ENCODE measurements at places on chromosomes 4 and X.
A peak's percentile ranks its signal among the peaks of the same experiment; 100 is the strongest.

DNA sequence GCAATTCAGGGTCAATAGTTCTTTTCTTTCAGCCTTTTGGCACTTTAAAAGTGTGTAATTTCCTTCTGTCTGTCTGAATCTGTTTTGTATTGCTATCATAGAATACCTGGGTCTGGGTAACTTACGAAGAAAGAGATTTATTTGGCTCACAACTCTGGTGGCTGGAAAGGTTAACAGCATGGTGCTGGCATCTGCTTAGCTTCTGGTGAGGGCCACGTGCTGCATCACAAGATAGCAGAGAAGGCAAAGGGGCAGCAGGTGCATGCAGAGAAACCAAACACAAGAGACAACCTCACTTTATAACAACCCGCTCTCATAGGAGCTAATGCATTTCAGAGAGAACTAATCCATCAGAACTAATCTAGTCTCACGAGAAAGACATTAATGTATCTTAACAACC is 18.8 kb downstream of the RGN start:
- no peak for DNase-seq

GRCh38 chr4:633406-633805 is 8.0 kb downstream of the PDE6B start:
- no peak for DNase-seq

DNA sequence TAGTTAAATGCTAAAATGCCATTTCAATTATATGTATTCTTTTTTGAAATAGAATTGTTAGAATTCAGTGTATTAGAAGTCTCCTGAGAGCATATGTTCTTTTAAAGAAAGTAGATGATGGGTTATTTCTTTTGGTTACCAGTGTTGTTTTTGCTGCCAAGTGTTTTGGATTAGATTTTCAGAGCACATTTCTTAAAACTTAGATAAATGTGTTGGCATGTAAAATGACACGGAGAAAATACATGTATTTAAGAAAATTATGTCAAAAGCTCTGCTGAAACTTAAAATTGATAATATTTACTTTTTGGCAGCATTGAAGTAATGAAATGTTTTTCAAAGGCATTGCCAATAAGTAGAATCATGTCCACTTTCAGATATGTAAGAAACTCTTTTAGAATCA is 379.7 kb downstream of the ADGRL3 start:
- DNase-seq, result no peak

- peak; percentile 34 for DNase-seq
Measured at GRCh38 chr4:133464311-133464710, 315.2 kb downstream of the PCDH10 start.

DNA sequence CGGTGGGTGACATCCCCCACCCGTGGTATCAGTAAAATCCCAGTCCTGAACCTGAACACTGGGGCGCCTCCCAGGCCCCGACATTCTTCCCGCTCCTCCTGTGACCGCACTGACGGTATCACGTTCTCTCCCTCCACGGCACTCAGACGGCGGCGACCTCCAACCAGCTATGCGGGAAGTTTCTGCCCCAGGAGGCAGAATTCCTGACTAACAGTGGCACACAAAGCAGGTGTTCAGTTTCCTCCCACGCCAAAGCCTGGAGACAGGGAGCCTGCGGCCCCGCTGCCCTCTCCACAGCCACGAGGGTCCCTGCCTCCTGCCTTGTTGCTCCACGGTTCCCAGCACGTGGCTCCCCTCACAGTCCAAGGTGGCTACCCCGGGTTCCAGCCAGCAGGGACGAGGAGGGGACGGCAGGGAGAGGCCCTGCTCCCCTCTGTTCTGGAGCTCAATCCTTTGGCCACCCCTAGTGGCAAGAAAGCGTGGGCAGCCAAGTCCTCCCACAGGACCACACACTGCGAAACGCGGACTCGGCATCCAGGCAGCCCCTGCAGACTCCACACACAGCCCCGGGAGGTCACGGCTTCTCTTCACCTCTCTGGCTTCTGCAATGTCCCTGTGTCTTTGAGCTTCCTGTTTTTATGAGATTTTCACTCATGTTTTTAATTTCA is 15.2 kb downstream of the CTBP1 start:
- peak; percentile 69 for DNase-seq

GRCh38 chrX:123835661-123836371 is 24.0 kb upstream of the XIAP start:
- DNase-seq, result peak; percentile 55

- DNase-seq, result peak; percentile 81
Measured at GRCh38 chrX:16771483-16772398, 14.5 kb upstream of the TXLNG start.

DNA sequence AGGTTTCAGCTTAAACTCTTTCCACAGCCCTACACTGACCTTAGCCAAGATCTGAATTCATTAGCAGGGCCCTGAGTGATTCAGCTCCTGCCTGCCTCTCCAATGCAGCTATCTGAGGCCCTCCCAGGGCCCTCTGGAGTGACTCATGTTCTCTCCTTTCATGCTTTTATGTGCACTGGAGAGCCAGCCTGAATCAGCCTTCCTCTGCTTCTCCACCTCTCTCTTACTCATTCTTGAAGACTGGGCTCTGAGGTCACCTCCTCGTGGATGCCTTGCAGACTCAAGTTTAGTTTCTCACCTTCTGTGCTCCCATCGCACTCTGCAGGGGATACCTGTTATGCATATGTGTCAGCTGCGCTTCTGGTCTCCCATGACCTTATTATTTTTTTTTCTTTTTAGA is 3.1 kb upstream of the OCIAD2 start:
- peak; percentile 97 for DNase-seq

GRCh38 chr4:112513971-112514646 is 1.9 kb downstream of the NEUROG2 start:
- no peak for DNase-seq

GRCh38 chrX:149979126-149979644 is 40.9 kb upstream of the EOLA2 start:
- DNase-seq, result no peak

GRCh38 chr4:79014230-79014629 is 75.0 kb upstream of the PAQR3 start:
- no peak for DNase-seq

DNA sequence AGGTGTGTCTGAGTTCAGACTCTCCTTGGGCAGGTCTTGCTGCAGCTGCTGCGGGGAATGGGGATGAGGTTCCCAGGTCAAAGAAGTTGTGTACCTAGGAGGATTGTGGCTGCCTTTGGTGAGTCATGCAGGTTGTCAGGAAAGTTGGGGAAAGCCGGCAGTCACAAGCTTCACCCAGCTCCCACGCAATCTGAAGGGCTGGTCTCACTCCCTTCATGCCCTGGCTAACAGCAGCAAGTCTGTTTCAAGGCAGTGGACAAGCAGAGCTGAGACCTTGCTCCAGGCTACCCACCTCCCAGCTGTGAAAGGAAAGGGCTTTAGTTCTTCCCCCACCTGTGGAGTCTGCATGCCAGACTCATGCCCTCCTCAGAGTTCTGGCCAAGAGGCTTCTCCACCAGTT is 287.2 kb downstream of the DTHD1 start:
- no peak for DNase-seq

DNA sequence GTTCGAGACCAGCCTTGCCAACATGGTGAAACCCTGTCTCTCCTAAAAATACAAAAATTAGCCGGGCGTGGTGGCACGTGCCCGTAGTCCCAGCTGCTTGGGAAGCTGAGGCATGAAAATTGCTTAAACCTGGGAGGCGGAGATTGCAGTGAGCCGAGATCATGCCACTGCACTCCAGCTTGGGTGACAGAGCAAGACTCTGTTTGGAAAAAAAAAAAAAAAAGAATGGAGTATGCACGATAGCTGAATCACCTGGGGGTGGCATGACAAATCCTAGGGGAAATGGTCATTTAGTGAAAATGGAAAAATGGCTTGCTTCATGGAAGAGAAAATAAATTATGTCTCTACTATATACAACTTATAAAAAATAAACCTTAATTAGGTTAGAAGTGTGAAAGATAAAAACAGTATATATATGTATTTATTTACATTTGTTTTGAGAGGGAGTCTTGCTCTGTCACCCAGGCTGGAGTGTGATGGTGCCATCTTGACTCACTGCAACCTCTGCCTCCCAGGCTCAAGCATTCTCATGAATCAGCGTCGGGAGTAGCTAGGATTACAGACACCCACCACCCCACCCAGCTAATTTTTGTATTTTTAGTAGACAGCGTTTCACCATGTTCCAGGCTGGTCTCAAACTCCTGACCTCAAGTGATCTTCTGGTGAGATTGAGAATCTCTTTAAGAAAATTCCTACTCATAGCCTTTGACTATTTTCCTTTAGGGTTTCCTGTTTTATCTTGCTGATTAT is 19.3 kb upstream of the ING2 start:
- DNase-seq, result no peak

DNA sequence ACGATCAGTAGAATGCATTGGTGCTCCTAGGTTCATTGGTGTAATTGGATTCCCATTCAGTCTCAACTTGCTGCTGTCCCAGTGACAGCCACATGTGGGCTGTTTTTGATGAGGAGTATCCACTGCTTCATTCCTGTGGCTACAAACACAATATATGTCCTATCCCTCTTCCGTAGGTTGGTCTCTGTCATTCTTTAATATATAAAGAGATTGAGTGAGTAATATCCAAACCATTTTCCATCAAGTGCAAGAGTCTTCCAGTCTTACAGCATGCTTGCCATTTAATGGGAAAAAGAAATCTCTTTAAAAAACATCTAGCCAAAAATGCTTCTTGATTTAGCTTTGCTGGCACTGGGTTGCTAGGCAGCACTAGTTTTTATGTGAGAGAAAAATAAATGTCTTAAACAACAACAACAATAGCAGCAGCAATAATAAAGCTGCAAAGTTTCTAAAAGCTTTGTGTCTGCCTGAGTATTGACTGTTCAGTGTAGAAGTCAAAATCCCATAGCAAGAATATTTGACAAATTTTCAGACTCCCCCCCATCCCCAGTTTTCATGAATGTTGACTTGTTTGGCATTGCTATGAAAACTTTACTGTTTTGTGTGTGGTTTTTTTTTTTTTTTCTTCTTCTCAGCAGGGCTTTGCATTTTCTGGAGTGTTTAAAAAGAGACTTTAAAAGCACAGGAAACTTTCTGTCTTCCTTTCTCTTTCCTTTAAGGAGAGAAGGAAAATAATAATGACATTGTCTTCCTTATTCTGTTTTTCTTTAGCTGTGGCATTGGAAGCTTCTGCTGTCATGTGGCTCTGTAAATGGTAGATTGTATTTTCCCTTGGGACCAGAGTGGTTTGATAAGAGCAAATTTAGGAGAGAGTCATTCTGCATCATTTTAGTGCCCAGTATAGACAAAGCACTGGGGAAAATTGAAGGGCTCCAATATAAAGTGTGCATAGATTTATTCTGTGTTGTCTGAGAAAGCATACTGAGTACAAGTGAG is 244.3 kb downstream of the ARHGAP10 start:
- peak; percentile 13 for DNase-seq

DNA sequence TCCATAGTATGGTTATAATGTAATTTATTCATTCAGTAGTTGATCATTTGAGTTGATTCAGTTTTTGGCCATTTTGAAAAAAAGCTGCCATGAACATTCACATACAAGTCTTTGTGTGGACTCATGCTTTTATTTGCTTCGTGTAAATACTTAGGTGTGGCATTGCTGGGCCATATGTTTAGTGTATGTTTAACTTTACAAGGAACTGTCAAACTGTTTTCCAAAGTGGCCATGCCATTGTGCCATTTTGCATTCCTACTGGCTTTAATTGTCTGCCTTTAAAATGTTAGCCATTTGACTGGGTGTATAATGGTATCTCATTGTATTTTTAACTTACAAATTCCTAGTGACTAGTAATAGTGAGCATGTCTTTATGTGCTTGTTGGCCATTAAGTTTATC is 8.8 kb downstream of the MTM1 start:
- DNase-seq, result no peak

DNA sequence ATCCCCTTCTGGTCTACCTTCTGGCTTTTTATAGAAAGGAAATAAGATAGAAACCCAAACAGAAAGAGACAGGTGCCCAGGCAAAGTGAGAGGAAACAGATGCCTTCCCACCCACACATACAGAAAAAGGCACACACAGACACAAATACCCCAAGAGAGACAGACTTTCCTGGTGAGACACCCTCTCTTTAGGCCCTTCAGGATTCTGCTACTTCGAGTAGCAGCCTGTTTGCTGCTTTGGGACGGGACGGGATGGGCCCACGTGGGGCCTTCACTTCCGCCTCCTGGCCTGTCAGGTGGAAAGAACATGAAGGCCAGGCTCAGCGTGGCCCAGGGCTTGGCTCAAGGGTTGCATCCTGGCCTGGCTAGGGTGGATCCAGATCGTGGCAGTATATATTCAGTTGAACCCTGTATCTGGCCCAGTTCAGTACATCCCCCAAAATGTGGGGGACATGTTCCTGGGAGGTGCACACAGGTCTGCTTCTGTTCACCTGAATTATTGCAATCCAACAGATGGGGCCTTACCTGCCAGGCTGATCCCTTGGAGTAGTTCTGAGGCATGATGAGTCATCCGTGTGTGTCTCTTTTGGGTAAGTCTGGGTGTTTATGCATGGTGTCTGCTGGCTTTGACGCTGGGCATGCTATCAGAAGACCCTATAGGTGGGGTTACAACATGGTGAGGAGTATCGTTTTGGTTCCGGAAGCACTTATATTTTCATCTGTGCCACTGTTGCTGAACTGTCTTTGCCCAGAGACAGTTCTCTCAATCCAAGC is 2.4 kb downstream of the ZNF275 start:
- no peak for DNase-seq

DNA sequence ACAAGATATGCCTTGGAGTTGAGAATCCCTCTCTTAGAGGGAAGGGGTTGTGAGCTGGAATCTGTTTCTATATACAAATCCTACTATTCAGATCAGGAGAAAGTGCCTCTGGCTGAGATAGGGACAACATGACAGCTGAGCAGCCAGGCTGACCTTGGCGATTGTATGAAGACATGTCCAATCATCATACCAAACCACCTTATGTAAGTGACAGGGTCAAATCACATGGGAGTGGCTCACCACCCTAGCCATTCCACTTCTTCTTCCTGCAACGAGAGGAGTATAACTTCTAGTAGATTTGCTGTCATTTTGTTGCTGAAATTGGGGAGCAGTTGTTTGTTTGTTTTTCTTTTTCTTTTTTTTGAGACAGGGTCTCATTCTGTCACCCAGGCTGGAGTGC is 48.3 kb upstream of the TMEM150C start:
- no peak for DNase-seq

DNA sequence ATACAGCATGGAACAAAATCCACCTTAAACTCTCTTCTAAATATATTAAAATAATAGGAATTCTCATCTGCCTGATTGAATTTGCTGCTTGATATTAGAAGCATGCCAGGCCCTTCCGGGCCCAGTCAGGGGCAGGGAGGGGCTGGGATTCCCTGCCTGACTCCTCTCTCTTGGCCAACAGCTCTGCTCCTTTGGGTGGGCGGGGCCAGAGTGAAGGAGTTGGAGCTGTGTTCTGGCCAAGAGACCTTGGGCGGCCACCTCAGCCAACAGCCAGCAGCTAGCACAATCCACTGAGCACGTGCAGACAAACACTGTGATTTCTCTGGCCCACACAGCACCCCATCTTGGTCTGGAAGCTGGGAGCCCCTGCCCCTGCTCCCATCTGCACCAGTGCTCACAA is 140.3 kb downstream of the PJA1 start:
- peak; percentile 79 for DNase-seq

- DNase-seq, result no peak
Measured at GRCh38 chrX:73849073-73849472, 286.1 kb downstream of the CHIC1 start.

GRCh38 chr4:120971884-120972283 is 49.4 kb upstream of the PRDM5 start:
- no peak for DNase-seq

- DNase-seq, result no peak
Measured at GRCh38 chr4:53502094-53502493, 89.2 kb downstream of the LNX1 start.

GRCh38 chr4:6772223-6772928 is 10.2 kb upstream of the KIAA0232 start:
- no peak for DNase-seq

All from choroid plexus epithelial cell (primary cell).